ENCODE measurements at places on chromosomes 13 and 19.
A peak's percentile ranks its signal among the peaks of the same experiment; 100 is the strongest.

GRCh38 chr19:38634757-38635482 is 12.5 kb upstream of the ACTN4 start:
- DNase-seq, result peak; percentile 56

- no peak for DNase-seq
These were observed 15.7 kb downstream of the AP2S1 start for GRCh38 chr19:46834984-46835383.

DNA sequence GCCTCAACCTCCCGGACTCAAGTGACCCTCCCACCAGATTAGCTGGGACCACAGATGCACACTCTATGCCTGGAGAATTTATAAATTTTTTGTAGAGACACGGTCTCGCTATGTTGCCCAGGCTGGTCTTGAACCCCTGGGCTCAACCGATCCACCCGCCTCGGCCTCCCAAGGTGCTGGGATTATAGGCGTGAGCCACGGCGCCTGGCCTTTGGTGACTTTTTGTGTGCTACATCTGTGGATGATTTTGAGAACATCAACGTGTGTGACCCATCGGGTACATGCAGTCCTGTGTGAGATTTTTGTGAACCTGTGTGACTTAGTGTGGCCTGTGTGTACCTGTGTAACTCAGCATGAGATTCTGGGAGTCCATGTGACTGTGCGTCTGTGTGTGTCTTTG is 8.5 kb upstream of the NFIX start:
- no peak for DNase-seq

DNA sequence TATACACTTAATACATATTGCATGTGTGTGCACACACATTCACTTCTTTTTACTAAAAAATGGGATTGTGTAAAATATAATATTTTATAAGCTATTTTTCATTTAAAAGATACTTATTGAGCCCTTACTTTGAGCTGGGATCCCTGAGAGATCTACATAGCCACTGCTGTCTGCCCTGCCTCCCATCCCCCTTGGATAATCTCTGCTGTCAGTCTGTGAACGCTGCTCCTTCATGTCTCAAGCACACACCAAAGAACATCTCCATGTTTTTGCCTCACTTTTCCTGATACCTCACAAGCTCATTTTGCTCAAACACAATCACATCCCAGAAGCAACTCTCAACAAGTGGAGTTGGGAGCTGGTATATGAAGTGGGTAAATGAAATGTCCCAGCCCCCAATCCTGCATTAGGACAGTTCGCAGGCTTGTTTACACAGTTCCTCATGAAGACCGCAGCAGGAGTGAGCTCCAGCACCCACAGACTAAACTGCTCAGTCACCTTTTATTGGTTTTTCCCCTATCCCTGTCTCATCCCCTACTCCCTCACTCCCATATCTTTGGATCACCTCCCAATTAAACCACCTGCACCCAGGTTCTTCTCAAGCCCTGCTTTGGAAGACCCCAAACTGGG is 108.3 kb upstream of the FRY start:
- DNase-seq, result no peak

- DNase-seq, result no peak
These were observed 16.4 kb downstream of the POLRMT start for GRCh38 chr19:616747-617526.

GRCh38 chr13:74217811-74218210 is 83.6 kb upstream of the KLF12 start:
- DNase-seq, result no peak

DNA sequence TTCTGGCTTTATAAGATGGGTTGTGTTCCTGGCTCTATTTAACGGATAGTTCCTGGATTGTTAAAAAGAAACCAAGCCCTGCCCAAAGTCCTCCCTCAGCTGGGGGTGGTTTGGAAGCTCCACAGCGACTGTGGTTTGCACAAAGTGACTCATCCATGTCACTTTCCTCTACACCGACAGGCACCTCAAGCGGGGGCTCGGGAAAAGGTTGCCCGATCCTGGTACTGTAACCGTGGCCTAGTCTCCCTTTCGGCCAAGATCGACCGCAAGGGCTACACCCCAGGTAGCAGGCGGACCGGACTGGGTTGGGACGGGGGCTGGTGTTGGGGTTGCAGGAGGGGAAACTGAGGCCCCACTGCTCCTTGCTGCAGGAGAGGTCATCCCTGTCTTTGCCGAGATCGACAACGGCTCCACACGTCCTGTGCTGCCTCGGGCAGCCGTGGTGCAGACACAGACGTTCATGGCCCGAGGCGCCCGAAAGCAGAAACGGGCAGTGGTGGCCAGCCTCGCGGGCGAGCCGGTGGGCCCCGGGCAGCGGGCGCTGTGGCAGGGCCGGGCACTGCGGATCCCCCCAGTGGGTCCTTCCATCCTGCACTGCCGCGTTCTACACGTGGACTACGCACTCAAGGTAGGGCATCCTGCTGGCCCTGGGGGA is 1.6 kb downstream of the ARRDC2 start:
- DNase-seq, result no peak

- DNase-seq, result no peak
These were observed 16.9 kb downstream of the TMEM150B start for GRCh38 chr19:55308281-55308680.

- DNase-seq, result no peak
These were observed 1116.2 kb downstream of the DIAPH3 start for GRCh38 chr13:59047546-59047945.

- DNase-seq, result no peak
These were observed 7.6 kb downstream of the MBD3L2B start for GRCh38 chr19:7013678-7014077.

DNA sequence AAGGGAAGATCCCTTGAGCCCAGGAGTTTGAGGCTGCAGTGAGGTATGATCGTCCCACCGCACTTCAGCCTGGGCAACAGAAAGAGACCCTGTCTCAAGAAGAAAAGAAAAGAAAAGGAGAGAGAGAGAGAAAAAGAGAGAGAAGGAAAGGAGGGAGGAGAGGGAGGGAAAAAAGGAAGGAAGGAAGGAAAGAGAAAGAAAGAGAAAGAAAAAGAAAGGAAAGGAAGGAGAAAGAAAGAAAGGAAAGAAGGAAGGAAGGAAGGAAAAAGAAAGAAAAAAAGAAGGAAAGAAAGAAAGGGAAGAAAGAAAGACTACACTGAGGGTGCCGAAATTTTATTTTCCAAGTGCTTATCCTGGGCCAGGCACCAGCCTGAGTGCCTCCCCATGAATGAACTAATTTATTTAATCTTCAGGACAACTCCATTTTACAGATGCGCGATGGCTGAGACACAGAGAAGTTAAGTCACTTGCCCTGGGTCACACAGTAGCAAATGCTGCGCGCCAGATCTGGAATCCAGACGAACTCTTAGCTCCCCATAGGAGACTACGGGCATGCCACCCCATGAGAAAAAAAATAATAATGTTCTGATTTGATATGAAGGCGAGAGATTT is 2.7 kb downstream of the CDC42EP5 start:
- no peak for DNase-seq

GRCh38 chr13:23901365-23901764 is 4.1 kb upstream of the C1QTNF9B start:
- DNase-seq, result no peak

- no peak for DNase-seq
These were observed 18.2 kb upstream of the PLAUR start for GRCh38 chr19:43688059-43688701.

DNA sequence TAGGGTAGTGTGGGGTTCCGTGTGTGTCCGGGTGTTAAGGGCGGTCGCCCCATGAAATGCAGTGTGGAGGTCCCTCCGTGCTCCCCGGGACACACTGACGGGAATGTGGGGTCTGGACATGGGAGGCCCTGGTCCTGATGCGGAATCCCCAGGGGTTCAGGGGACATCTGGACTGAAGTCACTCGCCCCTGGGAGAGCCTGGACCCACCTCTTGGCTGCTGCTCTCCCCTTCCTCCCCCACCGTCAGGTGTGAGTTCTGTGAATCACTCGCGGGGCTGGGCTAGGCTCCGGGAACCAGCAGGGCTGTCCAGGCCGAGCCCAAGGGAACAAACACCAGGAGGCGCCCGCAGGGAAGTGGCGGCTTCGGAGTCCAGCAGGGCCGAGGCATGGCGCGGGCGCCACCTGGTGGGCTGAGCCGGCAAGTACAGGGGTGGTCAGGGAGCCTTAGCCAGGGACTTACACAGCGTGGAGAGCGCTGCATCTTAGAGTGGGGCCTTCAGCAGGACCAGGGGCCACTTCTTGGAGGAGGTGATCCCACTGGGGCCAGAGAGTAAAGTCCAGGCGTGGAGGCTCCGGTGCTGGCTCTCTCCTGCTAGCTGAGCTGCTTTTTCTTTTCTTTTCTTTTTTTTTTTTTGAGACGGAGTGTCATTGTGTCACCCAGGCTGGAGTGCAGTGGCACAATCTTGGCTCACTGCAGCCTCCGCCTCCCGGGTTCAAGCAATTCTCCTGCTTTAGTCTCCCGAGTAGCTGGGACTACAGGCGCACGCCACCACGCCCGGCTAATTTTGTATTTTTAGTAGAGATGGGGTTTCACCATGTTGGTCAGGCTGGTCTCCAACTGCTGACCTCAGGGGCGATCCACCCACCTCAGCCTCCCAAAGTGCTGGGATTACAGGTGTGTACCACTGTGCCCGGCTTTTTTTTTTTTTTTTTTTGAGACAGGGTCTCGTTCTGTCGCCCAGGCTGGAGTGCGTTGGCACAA is 20.1 kb downstream of the WTIP start:
- DNase-seq, result peak; percentile 75

GRCh38 chr19:12672744-12673143 is 6.1 kb downstream of the WDR83 start:
- DNase-seq, result no peak

- DNase-seq, result no peak
These were observed 620.3 kb upstream of the PCDH20 start for GRCh38 chr13:62035981-62036380.

GRCh38 chr19:8702350-8702749 is 3.8 kb upstream of the ACTL9 start:
- peak; percentile 62 for DNase-seq

DNA sequence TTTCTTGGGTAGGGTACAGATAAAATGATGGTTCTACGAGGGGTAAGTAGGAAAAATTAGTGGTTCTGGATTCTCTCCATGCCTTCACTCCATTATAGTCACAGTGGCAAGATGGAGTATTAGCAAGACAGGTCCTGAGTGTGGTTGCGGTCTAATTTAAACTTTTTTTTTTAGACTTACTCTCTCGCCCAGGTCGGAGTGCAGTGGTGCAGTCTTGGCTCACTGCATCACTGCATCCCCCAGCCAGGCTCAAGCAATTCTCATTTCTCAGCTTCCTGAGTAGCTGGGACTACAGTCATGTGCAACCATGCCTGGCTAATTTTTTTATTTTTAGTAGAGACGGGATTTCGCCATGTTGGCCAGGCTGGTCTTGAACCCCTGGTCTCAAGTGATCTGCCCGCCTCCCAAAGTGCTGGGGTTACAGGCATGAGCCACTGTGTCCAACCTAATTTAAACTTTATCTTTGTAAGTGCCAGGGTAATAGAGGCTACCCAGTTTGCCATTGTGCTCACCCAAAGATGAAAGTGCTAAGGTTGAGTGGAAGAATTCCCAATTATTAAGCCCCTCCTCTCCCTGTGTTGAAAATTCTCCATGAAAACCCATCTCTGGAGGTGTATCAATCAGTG is 135.6 kb downstream of the TM9SF2 start:
- DNase-seq, result no peak

- DNase-seq, result no peak
These were observed 521.3 kb downstream of the UQCRFS1 start for GRCh38 chr19:28691683-28692082.

- no peak for DNase-seq
These were observed 249.4 kb downstream of the PCCA start for GRCh38 chr13:100338275-100338674.

DNA sequence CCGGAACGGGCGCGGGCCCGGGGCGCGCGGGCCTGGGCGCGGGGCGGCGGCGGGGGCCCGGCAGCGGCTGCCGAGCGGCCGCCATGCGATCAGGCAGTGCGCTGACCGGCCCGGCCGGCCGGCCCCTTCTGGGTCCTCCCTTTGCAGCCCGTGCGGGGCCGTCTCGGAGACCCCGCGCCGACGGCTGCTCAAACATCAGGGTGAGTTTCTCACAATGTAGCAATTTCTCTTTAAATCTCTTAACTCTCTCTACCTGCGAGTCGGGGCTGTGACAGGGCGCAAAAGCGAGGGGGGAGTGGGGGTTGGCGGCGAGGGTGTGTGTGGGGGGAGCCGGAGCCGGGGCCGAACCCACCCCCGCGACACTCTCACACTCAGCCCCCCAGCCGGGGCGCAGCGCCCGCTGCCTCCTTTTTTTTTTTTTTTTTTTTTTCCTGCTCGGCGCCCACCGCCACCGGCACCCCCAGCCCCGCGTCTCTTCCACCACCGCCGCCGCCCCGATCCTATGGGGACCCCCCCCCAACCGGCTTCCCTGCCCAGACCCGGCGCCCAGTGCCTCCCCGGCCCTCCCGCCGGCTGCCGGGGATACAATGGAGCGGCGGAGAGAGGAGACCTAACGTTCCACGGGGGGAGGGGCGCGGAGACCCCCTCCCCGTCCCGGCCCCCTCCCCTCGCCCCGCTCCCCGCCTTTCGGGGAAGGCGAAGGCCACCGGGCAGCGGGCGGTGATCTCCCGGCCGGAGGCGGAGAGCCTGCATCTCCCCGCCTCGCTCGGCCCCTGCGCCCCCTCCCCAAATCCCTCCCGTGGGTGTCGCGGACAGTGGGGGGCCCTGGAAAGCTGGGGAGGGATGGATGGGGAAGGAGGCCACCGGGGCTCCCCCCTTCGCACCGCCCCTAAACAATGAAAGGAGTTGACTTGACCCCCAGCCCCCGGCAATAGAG is at the start of gene BICRA:
BICRA (plus strand) TSS at position 166 of the 937 bp plus-strand sequence. CDS start 64,441 bp downstream, outside the sequence.
- peak; percentile 80 for DNase-seq

DNA sequence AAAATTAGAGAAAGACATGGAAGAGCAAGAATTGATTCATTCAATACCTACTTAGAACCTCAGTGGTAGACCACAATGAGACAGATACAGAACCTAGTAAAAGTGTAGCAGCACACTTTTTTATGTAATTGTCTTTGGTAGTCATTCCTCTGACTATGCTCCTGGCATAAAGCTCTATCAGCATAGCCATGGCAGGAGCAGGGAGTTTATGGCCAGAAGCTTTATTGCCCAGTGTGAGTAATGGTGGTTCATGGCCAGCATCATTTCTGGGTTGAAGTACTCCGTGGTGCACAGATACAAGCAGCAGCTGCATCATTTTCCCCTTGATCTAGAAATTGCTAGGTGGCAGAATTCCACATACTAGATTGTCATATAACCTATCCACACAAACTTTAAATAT is 352.6 kb downstream of the TBC1D4 start:
- no peak for DNase-seq

GRCh38 chr19:14433554-14434501 is 722 bp downstream of the PKN1 start:
- peak; percentile 43 for DNase-seq
